ENCODE measurements at places on chromosomes 3 and 15. TPM values are rescaled to one million over a fixed set of nuclear protein-coding genes. Genes with fewer than 3 reads are reported as not detected.

- peak; percentile 52 for DNase-seq
These were observed 398.9 kb upstream of the THBS1 start for GRCh38 chr15:39181940-39182339.

DNA sequence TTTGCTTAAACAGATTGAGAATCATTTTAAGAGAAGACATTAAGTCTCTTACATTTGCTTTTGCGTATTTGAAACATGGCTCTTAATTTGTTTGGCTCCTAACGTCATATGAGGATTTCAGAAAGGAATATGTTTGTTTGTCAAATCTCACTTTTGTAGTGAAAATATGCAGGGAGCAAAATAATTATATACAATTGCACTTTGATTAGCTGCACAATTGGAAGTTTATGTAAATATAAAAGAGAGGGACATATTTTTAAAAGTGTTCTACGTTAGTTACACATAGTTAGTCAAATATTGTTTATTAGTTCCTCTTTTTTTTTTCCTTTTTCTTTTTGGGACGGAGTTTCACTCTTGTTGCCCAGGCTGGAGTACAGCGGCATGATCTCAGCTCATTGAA is 42.7 kb upstream of the GOLIM4 start:
- DNase-seq: no peak

DNA sequence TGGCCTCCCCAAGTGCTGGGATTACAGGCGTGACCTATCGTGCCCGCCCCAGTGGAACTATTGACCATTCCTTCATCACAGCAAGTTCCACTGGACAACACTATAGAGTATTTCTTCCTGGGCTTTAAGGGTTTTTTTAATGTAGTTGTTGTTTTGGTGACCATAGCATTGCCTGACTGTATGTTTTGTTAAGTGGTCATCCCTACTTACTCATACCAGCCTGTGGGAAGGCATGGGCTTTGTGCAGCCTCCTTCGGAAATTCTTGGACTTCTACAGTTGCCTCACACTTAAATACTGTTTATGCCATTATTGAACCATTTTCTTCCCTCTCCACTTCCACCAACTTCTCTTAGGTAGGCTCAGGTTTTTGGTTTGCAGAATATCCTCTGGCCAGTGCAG is 19.9 kb upstream of the ALPK3 start:
- DNase-seq: peak; percentile 85

- DNase-seq: no peak
These were observed 6.9 kb downstream of the SEMA5B start for GRCh38 chr3:123020709-123021108.

DNA sequence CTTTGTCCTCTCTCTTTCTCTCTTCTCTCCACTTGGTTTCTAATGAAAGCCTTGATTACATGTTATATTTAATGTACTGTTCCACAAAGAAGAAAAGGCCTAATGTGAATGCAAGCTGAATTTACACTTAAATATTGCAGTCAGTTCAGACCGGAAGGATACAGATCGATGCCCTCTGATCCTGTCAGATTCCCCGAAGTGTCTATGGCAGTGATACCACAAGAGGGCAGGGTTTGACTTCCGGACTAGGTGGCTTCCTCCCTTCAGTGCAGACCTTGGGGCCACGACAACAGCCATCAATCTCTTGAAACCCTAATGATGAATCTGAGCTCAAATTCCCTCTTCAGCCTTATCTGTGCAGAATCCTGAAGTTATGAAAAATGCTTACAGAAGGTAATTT is 29.5 kb downstream of the AGTR1 start:
- DNase-seq: peak; percentile 52

- DNase-seq: peak; percentile 52
These were observed 280.6 kb downstream of the ROBO2 start for GRCh38 chr3:77320514-77320913.

ATP10A gene
- total RNA-seq: 73.1 TPM
